ENCODE measurements at places on chromosomes 1 and 21.
A peak's percentile ranks its signal among the peaks of the same experiment; 100 is the strongest.

DNA sequence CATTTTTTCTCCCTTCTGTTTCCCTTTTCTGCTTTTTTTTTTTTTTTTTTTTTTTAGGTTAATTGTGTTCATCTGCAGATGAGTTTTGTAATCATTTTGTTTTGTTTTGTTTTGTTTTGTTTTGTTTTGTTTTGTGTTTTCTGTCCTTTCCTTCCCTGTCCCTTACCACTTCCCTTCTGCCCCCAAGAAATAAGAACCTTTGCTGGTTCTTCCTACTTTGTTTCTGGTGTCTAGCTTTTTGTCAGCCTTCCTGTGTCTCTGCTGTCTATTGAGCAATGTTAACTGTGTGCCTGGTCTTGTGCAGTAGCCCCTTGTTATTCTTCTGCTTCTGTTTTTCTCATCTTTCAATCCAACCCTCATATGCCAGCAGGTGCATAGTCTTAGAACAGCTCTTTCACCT, 46.0 kb downstream of the MPZL1 start:
- H3K27ac ChIP-seq: no peak overlapping the region
- no peak overlapping the region for H3K4me3 ChIP-seq
- no peaks in the 10 kb centered on the region for H3K27me3 ChIP-seq
- DNase-seq: no peak
- H3K4me1 ChIP-seq: peaks cover 8% of the 10 kb centered on the region

DNA sequence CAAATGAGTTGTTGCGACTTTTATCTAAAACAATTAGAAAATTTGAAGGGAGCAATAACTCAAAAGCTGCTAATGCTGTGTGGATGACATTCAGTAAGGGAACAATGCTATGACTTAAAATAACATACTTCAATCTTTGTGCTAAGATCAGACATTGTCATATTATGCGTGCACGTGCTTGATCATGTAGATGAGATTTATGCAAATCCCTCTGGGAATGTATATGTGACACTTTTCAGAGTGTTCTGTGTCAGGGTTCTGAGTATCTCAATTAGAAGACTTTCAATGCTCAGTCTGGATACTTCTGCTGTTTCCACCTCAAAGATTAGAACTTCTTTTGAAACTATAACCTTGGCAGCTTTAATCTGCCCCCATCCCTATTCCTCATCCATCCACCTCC, 18.6 kb upstream of the POU2F1 start:
- H3K27me3 ChIP-seq: no peaks in the 10 kb centered on the region
- no peaks in the 10 kb centered on the region for H3K4me1 ChIP-seq
- H3K27ac ChIP-seq: no peak overlapping the region
- H3K36me3 ChIP-seq: no peaks in the 10 kb centered on the region

- H3K27ac ChIP-seq: no peak overlapping the region
- no peaks in the 10 kb centered on the region for H3K4me1 ChIP-seq
- no peaks in the 10 kb centered on the region for H3K27me3 ChIP-seq
- H3K4me3 ChIP-seq: no peak overlapping the region
- DNase-seq: no peak
- H3K36me3 ChIP-seq: no peaks in the 10 kb centered on the region
Measured at GRCh38 chr1:47766832-47767740, 230.1 kb downstream of the TRABD2B start.

GRCh38 chr1:116268211-116268610, 104.8 kb upstream of the ATP1A1 start:
- H3K4me1 ChIP-seq: no peaks in the 10 kb centered on the region
- H3K36me3 ChIP-seq: no peaks in the 10 kb centered on the region
- no peak overlapping the region for H3K27ac ChIP-seq
- H3K27me3 ChIP-seq: no peaks in the 10 kb centered on the region
- no peak overlapping the region for H3K4me3 ChIP-seq
- DNase-seq: no peak

GRCh38 chr1:156438278-156438987, 62.1 kb downstream of the MEF2D start:
- no peak overlapping the region for H3K27ac ChIP-seq
- H3K4me3 ChIP-seq: no peak overlapping the region
- H3K4me1 ChIP-seq: peaks cover 12% of the 10 kb centered on the region
- DNase-seq: no peak
- H3K36me3 ChIP-seq: no peaks in the 10 kb centered on the region
- H3K27me3 ChIP-seq: peaks cover 72% of the 10 kb centered on the region

GRCh38 chr1:3638676-3639075, 11.2 kb downstream of the WRAP73 start:
- no peaks in the 10 kb centered on the region for H3K36me3 ChIP-seq
- H3K4me3 ChIP-seq: no peak overlapping the region
- no peaks in the 10 kb centered on the region for H3K27me3 ChIP-seq
- H3K27ac ChIP-seq: no peak overlapping the region

GRCh38 chr1:236348071-236348470, 46.0 kb upstream of the EDARADD start:
- no peaks in the 10 kb centered on the region for H3K36me3 ChIP-seq
- H3K4me1 ChIP-seq: no peaks in the 10 kb centered on the region
- H3K27ac ChIP-seq: no peak overlapping the region

DNA sequence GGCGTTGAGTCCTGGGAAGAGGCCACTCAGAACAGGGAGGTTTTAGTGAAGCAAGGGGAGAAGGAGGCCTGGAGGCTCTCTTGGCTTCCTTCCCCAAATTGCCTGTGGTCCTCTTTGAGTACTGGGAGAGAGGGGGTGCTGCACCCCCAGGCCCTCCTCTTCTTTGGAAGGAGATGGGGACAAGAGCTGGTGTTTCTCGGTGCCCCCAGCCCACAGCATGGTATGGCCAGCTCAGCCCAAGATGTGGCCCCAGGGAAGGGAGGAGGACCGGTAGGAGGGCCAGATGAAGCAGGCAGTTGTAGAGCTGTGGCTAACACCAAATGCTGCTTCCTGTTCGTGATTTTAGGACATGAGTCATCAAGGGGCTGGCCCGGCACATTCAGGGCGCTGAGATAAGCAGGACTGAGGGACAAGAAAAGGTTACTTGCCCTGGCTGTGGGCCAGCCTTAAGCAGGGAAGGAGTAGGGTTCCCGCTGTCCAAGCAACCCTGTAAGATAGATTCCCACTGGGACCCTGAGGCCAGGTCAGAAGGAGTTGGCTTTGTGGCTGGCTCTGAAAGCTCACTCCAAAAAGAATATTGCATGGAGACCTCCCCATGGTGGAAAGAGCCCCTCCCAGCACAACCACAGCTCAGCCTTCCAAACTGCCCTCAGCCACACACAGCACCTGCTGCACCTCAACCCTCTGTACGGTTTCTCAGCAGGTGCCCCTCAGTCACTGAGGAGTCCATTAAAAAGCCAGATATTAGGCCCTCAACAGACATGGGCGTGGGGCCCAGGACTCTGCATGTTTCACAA, 4.9 kb upstream of the TNFRSF1B start:
- peak overlapping the region; percentile 64 for H3K27ac ChIP-seq
- H3K36me3 ChIP-seq: no peaks in the 10 kb centered on the region
- peaks cover 18% of the 10 kb centered on the region for H3K4me1 ChIP-seq
- no peak overlapping the region for H3K4me3 ChIP-seq
- H3K27me3 ChIP-seq: no peaks in the 10 kb centered on the region
- DNase-seq: peak; percentile 90

DNA sequence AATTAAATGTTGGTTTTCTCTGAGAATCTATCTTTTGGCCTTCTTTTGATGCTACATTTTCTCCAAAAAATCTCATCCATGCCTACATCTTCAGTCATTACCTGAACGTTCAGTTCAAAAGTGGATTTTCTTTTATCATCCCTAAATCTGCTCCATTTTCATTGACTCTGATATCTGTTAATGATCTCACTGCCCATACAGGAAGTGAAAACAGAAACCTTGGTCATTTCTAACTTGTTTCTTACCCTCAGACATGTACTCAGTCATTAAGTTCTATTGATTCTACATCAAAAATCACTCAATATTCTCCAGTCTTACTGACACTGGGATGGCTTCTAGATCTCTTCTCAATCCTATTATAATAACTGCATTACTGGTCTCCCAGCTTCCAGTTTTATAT, 22.7 kb downstream of the PRKACB start:
- no peak overlapping the region for H3K27ac ChIP-seq
- no peaks in the 10 kb centered on the region for H3K27me3 ChIP-seq
- DNase-seq: no peak
- no peak overlapping the region for H3K4me3 ChIP-seq
- H3K36me3 ChIP-seq: no peaks in the 10 kb centered on the region

- H3K36me3 ChIP-seq: no peaks in the 10 kb centered on the region
- H3K4me1 ChIP-seq: peaks cover 5% of the 10 kb centered on the region
- H3K4me3 ChIP-seq: peak overlapping the region; percentile 75
- DNase-seq: no peak
Measured at GRCh38 chr1:54716299-54717047, 812 bp downstream of the TTC4 start.

- H3K27me3 ChIP-seq: no peaks in the 10 kb centered on the region
- H3K27ac ChIP-seq: no peak overlapping the region
- no peak for DNase-seq
- H3K4me3 ChIP-seq: no peak overlapping the region
Measured at GRCh38 chr1:224377676-224378006, 21.0 kb downstream of the CNIH4 start.

Data from uterus (tissue), 4 donors.